ENCODE measurements at places on chromosomes 7 and 10.

DNA sequence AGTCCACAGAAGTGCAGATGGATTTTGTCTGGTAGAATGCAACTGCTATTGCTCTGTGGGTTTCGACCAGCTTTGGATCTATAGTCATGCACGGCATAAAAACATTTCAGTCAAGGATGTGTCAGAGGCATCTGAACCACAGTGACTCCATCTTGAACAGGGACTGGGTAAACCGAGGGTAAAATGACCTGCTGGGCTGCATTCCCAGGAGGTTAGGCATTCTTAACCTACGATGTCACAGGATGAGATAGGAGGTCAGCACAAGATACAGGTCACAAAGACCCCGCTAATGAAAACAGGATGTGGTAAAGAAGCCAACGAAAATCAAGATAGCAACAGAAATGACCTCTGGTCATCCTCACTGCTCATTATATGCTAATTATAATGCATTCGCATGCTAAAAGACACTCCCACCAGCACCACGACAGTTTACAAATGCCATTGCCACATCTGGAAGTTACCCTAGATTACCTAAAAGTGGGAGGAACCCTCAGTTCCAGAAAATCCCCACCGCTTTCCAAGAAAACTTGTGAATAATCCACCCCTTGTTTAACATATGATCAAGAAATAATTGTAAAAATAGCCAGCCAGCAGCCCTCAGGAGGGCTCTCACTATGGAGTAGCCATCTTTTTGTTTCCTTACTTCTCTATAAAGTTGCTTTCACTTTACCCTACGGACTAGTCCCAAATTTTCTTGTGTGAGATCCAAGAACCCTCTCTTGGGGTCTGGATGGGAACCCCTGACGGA, 50.7 kb upstream of the CPXM2 start:
- DNase-seq, result no peak

DNA sequence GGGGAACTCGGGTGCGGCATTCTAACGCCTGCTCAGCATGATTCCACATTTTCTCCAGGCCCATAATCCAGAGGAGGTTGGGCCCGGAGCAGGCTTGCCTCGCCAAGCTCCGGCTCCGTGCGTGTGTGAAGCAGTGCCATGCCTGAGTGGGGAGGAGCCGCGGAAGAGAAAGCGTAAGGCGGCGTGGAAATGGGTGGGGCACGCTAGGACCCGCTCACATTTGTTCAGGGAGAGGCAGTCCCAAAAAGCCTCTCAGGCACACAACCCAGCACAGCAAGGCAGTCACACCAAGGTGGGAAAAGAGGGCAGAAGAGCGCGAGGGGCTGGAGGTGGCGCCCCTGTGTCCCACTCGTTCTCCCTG, 695 bp upstream of the VDAC2 start:
- peak; percentile 74 for DNase-seq

DNA sequence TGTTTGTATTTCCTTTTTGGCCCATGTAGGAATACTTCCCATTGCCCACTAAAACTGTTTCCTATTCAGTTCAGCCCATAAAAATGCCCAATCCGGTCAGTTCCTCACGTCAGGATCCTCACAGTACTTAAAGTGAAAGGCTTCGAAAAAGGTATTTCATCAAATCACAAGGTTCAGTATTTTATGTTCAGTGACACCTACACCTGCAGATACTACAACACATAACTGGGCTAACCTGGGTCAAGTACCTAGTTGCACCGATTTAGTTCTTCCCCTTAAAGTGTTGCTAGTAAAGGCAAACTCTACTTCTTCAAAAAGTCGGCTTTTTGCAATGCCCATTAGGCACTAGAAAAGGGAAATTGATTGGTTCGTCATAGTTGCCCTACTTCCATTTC, 1.1 kb downstream of the SNX13 start:
- no peak for DNase-seq

- DNase-seq, result peak; percentile 88
Measured at GRCh38 chr10:12710594-12711349, 290.7 kb downstream of the CCDC3 start.

GRCh38 chr7:64871761-64872160, 31.3 kb upstream of the ZNF273 start:
- DNase-seq, result no peak

DNA sequence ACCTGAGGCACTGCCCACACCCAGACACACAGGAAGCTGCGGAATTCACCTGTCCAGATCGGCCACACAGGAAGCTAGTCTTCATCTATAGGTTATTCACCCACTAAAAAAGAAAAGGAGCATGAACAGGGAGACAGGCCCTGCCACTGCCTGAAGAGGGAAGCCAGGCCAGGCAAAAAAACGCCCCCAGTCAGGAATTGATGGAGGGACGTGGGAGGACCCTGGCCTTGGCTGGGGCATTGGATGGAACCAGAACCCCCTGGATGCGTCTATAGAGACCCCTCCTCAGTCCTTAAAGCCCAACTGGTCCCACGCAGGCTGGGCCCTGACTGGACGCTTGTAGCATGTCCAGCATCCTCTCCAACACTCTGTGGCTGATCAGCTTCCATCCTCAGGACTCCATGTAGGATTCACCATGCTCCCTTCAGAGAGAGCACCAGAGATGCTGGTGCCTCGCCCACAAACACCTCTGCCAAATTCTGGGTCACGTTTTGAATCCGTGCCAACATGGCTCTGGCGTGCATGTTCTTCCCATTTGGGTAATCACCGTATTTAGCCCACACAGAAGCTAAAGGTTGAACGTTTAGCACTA, 259.3 kb upstream of the TCERG1L start:
- no peak for DNase-seq

DNA sequence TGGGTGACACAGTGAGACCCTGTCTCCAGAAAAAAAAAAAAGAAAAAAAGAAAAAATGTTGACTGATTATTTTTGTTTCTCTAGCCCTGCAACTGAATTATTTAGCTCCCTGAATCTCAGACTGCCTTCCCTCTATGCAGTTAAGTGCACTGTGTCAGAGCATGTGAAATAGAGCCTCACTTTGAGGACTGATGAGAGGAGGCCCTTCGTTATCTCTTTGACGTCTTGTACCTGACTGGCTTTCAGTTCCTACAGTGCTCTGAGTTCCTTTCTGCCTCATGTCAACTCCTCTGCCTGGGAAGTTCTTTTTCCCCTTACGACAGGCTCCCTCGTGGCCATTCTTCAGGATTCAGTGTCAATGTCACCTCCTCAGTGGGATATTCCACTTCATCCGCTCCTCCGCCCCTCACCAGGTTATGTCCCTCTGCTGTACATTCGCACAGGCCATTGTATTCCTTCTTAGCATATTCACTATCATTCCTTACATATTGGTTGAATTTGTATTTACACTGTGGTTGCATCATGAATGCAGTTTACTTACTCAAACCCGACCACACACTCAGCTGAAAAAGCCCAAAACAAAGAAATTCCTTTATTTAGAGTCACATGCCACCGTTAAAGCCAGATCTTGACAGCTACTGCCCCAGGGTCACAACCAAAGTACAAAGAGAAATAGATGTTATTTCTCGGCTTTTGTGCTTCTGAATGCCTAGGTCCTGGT, 18.1 kb upstream of the CAMK2G start:
- DNase-seq, result no peak

- DNase-seq, result no peak
Measured at GRCh38 chr7:15178065-15178464, 275.5 kb upstream of the DGKB start.

- DNase-seq, result no peak
Measured at GRCh38 chr7:1054438-1054837, 10.1 kb downstream of the GPR146 start.

GRCh38 chr7:93977211-93977950, 26.8 kb downstream of the BET1 start:
- DNase-seq, result no peak

GRCh38 chr10:69549959-69550358, 23.3 kb downstream of the NEUROG3 start:
- no peak for DNase-seq

GRCh38 chr7:50858528-50859245, 76.0 kb upstream of the GRB10 start:
- no peak for DNase-seq

DNA sequence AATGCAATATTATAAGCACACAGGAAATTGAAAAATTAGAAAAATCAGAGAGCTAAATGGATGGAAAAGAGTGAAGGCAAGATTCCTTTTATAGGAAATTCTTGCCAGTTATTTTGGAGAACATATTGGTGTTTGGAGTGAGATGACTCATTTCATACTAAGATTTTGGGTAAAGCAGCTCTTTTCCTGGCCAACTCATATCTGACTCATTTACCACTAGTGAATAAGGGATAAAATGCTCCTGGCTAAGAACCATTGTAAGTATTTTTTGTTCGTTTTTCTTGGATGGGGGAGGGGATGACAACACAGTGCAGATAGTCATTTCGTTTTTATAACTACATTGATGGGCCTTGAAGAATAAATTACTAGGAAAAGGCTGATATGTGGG, 139.3 kb downstream of the TWIST1 start:
- DNase-seq, result no peak

- no peak for DNase-seq
Measured at GRCh38 chr7:4642468-4643203, 39.5 kb upstream of the FOXK1 start.

- no peak for DNase-seq
Measured at GRCh38 chr7:55472928-55473725, 99.2 kb downstream of the VOPP1 start.

DNA sequence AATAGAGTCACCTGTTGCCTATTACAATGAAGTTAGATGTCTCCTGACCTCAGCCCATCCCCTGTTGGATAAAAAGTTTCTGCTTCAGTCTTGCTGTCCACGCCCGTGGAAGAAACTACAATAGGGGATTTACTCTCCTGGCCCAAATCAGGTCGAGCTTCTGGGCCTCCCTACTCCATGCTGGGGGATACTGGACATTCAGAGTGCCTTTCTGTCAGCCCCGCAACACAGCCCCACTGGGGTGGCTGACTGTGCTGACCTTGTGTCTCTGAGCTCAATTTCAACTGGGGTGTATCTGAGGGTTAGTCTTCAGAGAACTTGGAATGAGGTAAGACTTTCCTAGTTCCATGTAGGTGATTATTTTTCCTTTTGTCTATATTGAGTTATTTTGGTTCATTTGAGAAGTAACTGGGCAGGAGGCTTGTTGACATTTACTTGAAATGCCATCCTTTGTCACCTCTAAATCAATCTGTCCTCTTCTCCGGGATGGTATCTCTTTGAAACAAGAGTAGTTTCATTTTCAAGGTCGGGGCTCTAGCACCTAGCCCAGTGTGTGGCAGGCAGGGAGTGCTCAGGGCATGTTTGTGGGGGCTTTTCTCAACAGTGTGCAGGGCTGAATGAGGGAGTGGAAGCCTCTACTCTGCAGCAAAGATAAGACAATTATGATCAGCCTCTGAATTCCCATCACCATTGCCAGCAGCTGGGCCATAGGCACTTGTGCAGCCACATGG, 17.7 kb upstream of the CXCL12 start:
- DNase-seq, result no peak

- DNase-seq, result no peak
Measured at GRCh38 chr10:75679536-75679935, 248.1 kb downstream of the LRMDA start.

DNA sequence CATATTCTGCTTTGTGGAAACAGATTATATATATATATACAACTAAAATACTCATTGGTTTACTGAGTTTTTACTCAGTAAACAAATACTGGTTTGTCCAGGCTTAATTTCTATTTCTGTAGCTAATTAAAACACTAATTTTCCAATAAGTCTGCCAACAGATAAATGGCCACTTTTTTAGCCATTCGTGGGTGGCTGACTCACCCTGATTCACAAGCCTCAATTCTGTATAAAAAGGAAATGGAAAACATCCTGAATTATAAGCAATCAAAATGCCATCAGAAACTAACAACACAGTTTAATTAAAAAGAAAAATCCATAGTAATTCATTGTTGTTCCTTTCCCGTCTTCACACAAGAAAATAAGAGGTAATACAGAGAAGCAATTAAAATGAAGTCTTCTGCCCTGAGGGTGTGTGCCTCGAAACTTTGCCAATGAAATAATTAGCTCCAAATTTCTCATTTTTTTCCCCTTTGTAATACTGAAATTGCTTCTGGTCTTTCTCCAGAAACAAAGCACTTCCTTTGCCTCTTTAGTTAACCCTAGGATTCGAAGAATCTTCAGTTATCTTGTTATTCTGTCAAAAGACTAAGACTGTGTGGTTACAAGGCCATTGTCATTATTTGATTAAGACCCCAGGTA, 118.7 kb upstream of the PTN start:
- no peak for DNase-seq

DNA sequence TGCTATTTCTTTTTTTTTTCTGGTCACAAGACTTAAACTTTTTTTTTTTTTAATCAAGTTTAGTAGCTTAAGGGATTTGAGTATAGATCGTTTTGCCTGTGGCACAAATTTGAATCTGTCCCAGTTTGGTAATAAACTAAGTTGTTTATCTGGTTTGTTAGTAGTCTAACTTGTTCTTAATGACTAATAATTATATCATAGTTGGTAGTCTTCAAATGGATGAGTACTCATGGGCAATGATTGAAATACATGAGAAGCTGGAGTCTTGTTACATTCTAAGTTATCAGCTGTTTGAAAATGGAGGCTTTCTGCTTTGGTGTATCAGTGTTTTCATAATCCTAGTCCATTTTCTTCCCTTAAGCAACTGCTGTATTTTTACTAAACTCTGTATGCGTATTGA, 12.3 kb downstream of the BTAF1 start:
- DNase-seq, result no peak

DNA sequence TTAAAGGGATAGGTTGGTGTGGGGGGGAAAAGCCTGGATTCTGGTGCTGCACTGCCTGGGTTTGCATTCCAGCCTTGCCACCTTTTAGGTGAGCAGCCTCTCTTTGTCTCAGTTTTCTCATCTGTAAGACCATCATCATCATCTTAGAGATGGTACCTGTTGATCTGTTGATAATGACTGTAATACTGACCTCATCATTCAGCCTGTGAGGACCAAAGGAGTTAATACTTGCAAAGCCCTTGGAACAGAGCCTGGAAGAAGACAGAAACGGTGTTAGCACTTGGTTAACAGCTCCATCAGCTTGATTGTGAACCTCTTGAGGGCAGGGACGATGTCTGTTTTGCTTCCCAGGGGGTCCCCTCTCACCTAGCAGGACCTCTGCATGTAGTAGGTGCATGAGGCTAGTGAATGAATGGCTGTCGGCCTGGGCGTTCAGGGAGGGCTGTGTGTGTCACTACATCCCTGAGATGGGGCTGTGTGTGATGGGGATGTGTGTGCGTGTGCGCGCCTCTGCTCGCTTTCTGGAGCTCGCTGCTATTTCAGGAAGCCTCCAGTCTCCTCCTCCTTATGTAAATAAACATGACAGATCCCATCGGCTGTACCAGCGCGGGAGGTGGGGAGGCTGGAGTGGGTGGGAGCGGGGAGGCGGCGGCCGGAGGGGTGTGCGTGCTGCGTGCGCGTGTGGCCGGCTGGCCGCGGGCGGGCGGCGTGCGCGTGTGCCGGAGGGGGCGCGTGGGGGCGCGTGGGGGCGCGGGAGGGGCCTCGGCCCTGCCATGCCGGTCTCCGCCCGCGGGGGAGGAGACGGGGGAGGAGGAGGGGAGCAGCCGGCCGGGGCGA, 61.2 kb downstream of the NEURL1 start:
- DNase-seq, result no peak

- no peak for DNase-seq
Measured at GRCh38 chr7:137609500-137609899, 237.3 kb downstream of the DGKI start.

Data from activated CD4-positive, alpha-beta T cell treated with anti-CD3 and anti-CD28 coated beads, Interleukin-2, Interleukin-4, amounts not matched to agents 100 ng/mL and 50 ng/mL, durations not matched to agents 16 hours and 8 hours (primary cell).